ENCODE measurements at places on chromosomes 6 and 20.
A peak's percentile ranks its signal among the peaks of the same experiment; 100 is the strongest.

DNA sequence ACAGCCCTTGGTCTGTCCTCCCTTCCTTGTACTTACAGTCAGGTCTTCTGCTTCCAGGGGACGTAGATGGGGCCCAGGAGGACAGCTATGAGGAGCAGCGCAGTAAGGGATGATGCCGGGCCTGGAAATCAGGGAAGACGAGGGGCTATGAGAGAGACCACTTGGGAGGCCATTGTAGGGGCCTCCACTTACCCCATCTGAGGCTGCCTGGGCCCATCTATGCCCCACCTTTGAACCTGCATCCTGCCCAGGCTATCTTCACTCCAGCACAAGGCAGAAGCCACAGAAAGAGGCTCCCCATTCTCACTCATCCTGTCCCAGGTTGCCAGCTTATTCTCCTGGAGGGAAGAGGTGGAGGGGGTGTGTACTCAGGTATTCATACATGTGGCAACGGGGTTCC lies 10.4 kb upstream of the SIRPB1 start:
- H3K4me3 ChIP-seq: no peak overlapping the region
- H3K27ac ChIP-seq: no peak overlapping the region
- no peaks in the 10 kb centered on the region for H3K27me3 ChIP-seq
- no peak for DNase-seq
- no peaks in the 10 kb centered on the region for H3K36me3 ChIP-seq

DNA sequence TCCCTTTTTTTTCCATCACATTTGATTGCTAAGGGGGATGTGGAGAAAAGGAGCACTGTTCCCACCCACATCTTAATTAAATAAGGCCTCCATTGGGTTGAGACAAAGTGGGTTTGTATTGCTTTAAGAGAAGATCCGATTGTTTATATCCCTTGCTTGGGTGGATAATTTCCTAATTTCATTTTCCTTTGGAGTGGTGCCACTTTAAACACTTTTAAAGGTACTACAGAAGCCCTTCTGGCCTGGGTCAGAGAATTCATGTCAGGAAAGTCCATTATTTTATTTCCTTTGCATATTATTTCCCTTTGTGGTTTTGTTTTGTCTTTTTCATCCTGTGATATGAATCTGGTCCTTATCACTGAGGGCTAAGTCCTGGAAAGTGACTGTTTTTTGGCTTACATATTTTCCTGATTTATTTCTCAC lies 56.9 kb downstream of the PHACTR2 start:
- no peak overlapping the region for H3K27ac ChIP-seq
- H3K36me3 ChIP-seq: no peaks in the 10 kb centered on the region
- H3K4me3 ChIP-seq: no peak overlapping the region
- peaks cover 2% of the 10 kb centered on the region for H3K4me1 ChIP-seq
- H3K27me3 ChIP-seq: no peaks in the 10 kb centered on the region

DNA sequence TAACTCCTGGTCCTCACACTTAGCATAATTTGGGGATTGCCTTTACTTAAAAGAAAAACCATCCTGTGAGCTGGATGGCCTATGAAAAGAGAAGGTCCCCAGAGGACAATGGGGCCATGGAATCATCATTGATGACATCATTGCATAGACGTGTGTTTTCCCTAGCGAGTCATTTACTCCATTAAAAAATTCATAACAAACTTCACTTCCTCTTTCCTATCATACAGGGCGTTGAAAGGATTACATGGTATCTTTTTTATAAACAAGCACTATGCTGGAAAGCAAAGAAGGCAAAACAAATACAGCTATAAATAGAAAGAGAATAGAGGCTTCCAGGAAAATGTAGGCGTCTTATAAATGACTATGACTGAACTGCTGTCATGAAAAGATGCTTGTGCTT lies 11.3 kb upstream of the COL12A1 start:
- no peak overlapping the region for H3K4me3 ChIP-seq
- H3K36me3 ChIP-seq: no peaks in the 10 kb centered on the region
- H3K27me3 ChIP-seq: peaks cover 37% of the 10 kb centered on the region
- peaks cover 2% of the 10 kb centered on the region for H3K4me1 ChIP-seq
- DNase-seq: no peak
- no peak overlapping the region for H3K27ac ChIP-seq

DNA sequence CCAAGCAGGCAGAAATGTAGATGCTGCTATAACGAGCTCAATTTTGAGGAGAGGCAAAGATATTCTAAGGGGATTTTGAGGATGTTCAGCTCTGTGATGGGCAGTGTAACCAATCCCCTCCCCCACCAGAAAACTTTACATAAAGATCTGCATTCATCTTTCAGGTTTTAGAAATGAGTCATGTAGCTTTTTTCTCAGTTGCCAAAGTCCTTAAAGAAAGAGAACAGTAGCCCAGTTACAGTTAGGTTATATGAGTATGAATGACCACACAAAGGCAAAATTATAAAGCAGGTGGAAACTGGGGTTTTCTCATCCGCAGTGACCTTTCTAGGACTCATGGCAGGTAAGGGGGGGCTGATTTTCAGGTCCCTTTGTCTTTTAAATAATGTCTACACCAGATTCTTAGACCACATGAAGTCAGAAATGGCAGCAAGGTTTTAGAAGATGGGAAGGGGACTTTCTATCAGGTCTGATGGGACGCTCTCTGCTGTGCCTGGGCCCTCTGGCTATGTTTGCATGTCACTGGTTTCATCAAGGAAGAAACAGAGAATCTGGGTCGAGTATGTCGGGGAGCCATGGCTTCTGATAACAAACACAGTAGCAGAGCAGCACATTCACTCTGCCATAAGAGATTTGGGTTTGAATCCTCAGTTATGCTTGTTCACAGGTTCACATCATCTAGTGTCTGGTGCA lies 94.7 kb downstream of the CLIC5 start:
- DNase-seq: no peak
- no peak overlapping the region for H3K4me3 ChIP-seq
- no peaks in the 10 kb centered on the region for H3K4me1 ChIP-seq
- peaks cover 5% of the 10 kb centered on the region for H3K27me3 ChIP-seq
- no peaks in the 10 kb centered on the region for H3K36me3 ChIP-seq

- peaks cover 14% of the 10 kb centered on the region for H3K4me1 ChIP-seq
- no peak overlapping the region for H3K27ac ChIP-seq
- peaks cover 7% of the 10 kb centered on the region for H3K36me3 ChIP-seq
- no peak for DNase-seq
Measured at GRCh38 chr6:27839626-27840475, 72.3 kb downstream of the OR2B2 start.

- no peak overlapping the region for H3K27ac ChIP-seq
- peaks cover 92% of the 10 kb centered on the region for H3K36me3 ChIP-seq
- DNase-seq: no peak
- H3K4me3 ChIP-seq: no peak overlapping the region
- H3K27me3 ChIP-seq: no peaks in the 10 kb centered on the region
Measured at GRCh38 chr20:49863666-49864065, 51.0 kb downstream of the SLC9A8 start.

- no peaks in the 10 kb centered on the region for H3K36me3 ChIP-seq
- H3K27ac ChIP-seq: no peak overlapping the region
- DNase-seq: no peak
- H3K27me3 ChIP-seq: peaks cover 55% of the 10 kb centered on the region
Measured at GRCh38 chr20:21512634-21513180, 1.2 kb downstream of the NKX2-2 start.

DNA sequence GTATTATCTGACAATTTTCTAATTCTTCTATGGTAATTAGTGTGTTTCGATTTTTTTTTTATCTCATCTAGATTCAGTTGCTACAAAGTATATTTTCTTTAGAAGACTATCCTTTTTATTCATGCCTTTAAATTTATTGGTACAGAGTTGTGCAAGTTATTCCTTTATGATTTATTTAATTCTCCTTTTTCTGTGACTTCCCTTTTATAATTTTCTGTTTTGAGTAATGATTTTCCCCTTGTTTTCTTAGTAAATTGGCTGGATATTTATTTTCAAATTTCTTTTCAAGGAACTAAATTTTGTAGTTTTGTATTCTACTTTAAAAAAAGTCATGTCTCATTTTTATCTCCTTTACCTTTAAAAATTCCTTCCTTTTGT lies 2.4 kb upstream of the IL22RA2 start:
- peaks cover 4% of the 10 kb centered on the region for H3K36me3 ChIP-seq
- peak overlapping the region; percentile 39 for H3K27ac ChIP-seq
- no peak overlapping the region for H3K4me3 ChIP-seq
- peaks cover 72% of the 10 kb centered on the region for H3K4me1 ChIP-seq
- no peak for DNase-seq

DNA sequence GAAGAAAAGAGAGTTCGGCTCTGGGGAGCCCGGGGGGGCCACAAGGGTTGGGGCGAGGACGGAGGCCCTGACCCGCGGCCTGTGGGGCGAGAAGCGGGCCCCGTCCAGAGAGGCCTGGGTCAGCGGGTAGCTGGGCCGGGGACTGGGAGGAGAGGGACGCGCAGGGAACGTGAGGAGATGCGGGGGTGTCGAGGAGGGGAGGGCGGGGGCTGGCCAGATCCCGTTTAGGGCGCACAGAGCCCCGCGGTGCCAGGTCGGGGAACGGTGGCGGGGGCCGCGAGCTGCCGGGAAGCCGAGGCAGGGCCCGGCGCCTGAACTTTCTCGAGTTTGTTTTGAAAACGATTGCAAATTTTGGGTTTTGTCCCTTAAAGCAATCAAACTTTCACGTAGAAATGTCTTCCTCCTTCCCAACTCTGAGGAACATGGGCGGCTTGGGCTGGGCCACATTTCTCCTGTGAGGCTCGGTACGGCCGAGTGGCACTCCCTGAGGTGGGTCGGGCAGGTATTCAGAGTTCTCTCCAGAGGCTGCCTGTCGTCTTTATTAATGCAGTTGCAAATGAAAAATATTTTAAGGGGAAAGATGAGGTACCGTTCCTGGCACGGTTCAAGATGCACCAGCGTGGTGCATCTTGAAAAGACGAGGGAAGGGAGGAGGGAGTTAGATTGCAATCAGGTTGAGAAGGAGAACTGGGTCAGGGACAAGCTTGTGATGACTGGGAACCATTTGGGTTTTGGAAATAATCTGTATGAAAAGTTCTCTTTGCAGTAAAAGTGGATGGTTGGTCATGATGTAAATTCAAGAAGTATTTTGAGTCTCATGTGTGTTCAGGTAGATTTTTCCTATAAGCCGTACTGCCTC lies 972 bp downstream of the RNF8 start:
- no peaks in the 10 kb centered on the region for H3K27me3 ChIP-seq
- H3K4me3 ChIP-seq: peak overlapping the region; percentile 94
- H3K4me1 ChIP-seq: peaks cover 20% of the 10 kb centered on the region
- H3K27ac ChIP-seq: peak overlapping the region; percentile 80
- H3K36me3 ChIP-seq: peaks cover 6% of the 10 kb centered on the region

DNA sequence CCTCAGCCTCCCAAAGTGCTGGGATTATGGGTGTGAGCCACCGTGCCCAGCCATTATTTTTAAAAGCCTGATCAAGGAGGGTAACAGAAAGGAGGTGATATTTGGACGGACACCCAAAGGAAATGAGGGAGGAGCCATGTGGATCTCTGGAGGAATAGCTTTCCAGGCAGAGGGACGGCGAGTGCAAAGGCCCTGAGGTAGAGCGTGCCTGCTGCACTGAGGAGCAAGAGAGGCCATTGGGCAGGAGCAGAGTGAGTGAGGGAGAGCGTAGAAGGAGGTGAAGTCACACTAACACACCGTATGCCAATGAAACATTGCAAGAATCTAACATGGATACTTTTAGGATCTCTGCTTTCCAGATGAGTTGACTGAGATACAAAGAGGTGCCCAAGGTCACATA lies 58.9 kb upstream of the ZNFX1 start:
- no peaks in the 10 kb centered on the region for H3K36me3 ChIP-seq
- DNase-seq: no peak
- no peak overlapping the region for H3K4me3 ChIP-seq
- H3K4me1 ChIP-seq: no peaks in the 10 kb centered on the region
- no peak overlapping the region for H3K27ac ChIP-seq

- H3K4me1 ChIP-seq: peaks cover 6% of the 10 kb centered on the region
- no peaks in the 10 kb centered on the region for H3K27me3 ChIP-seq
- no peak for DNase-seq
- H3K4me3 ChIP-seq: no peak overlapping the region
- no peak overlapping the region for H3K27ac ChIP-seq
Measured at GRCh38 chr6:158057213-158057987, 75.7 kb downstream of the SYNJ2 start.

GRCh38 chr6:40489798-40490197 lies 97.4 kb downstream of the LRFN2 start:
- H3K36me3 ChIP-seq: no peaks in the 10 kb centered on the region
- no peak for DNase-seq
- no peaks in the 10 kb centered on the region for H3K4me1 ChIP-seq
- no peak overlapping the region for H3K4me3 ChIP-seq

DNA sequence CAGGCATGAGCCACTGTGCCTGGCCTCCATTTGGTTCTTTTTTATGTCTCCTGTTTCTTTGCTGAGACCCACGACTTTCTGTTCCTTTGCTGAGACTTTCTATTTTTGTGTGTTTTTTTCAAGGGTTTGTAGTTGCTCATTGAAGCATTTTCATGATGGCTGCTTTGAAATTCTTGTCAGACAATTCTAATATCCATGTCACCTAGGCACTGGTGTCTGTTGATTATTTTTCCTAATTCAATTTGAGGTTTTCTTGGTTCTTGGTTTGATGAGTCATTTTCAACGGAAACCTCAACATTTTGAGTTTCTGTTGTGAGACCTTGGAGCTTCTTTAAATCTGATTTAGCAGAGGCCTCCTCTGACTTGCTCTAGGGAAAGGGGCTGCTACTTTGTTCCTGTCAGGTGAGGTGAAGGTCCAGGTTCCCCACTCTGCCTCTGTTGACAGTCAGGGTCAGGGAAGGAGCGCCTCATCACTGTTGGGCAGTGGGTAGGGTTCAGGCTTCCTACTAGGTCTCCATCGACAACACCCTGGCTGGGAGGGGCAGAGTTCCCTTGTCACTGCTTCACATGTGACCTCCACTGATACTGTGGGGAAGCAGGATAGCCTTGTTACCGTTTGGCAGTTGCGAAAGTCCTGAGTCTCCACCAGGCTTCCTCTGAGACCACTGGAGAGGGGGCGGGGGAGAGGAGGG lies 67.2 kb upstream of the RNF24 start:
- peak overlapping the region; percentile 81 for H3K27ac ChIP-seq
- DNase-seq: peak; percentile 26
- H3K4me1 ChIP-seq: peaks cover 34% of the 10 kb centered on the region
- H3K4me3 ChIP-seq: peak overlapping the region; percentile 39
- peaks cover 4% of the 10 kb centered on the region for H3K27me3 ChIP-seq

DNA sequence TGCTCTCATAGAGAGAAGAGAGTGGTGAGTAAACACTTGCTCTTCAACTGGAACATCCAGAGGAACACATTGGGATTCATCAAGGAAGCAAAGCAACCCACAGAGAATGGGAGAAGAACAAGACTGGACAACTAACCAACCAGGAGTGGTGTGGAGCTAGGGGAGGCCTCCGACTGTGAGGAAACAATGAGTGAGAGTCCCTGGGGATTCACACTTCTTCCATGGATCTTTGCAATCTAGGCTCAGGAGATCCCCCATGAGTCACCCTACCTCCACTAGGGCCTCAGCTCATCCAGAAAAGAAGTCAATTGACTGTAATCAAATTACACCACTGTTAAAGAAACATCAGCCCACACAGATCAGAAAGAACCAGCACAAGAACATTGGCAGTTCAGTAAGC lies 42.3 kb upstream of the CLVS2 start:
- no peak overlapping the region for H3K27ac ChIP-seq
- no peaks in the 10 kb centered on the region for H3K27me3 ChIP-seq
- H3K4me1 ChIP-seq: no peaks in the 10 kb centered on the region
- H3K4me3 ChIP-seq: no peak overlapping the region
- DNase-seq: no peak

GRCh38 chr6:7973584-7973983 lies 63.0 kb upstream of the TXNDC5 start:
- H3K27ac ChIP-seq: no peak overlapping the region
- DNase-seq: no peak
- peaks cover 23% of the 10 kb centered on the region for H3K4me1 ChIP-seq
- H3K27me3 ChIP-seq: peaks cover 14% of the 10 kb centered on the region
- no peak overlapping the region for H3K4me3 ChIP-seq

Data from activated B cell treated with CpG ODN at 0.5 μM for 24 hours (primary cell).